Amygdala (tissue), 56 donors: ENCODE measurements at places on chromosomes 3 and 15.

DNA sequence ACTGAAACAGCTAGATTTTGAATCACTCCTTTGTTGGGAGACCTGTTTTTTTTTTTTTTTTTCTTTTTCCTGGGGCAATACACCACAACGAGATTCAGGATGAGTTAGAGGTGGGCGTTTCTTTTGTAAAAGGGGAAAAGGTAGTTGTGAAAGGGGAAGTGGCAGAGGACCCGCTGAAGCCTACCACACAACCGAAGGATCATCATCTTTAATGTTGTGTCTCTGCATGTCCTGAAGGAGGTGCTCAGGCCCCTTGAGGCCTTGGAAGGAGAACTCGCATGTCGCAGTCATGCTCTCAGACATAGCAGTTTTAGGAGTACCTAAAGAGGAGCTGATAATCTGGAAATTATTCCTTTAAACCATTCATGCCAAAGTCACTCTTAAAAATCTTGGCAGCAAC, 137.9 kb upstream of the LRIG1 start:
- no peak for DNase-seq

- DNase-seq: no peak
Measured at GRCh38 chr3:179760944-179761343, 108.1 kb downstream of the USP13 start.

DNA sequence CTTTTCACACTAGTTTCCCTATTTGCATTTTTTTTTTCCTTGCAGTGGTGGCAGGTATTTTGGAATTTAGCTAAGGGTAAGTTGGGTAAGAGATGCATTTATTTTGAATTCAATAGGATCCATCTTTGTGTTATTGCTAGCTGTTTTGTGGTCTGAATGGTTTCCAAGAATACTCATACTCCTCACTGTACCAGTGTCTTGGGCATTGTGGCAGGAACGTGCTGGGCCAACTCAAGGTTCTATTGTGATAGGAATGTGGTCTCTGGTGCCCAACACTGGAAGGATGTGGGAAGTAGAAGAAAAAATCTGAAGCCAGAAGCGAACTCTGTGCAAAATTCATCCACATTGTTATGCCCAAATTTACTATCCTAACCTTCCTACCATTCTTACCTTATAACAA, 135.6 kb downstream of the RBMS3 start:
- DNase-seq: no peak

DNA sequence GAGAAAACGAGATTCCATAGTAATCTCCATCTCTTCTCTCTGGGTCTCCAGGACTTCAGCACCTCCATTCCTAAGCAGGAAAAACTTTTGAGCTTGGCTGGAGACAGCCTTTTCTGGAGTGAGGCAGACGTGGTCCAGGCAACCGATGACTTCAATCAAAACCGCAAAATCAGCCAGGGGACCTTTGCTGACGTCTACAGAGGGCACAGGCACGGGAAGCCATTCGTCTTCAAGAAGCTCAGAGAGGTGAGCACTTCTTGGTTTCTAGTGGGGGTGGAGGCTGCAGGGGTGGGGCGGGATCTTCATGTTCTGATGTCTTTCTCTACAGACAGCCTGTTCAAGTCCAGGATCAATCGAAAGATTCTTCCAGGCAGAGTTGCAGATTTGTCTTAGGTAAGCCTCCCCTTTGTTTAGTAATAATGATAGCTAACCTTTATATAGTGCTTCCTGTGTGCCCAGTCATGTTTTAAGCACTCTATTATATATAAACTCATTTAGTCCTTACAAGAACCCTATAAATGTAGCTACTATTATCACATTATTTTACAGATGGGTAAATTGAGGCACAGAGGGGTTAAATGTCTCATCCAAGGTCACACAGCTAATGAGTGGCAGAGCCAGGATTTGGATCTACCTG, 35.0 kb upstream of the TATDN2 start:
- no peak for DNase-seq

DNA sequence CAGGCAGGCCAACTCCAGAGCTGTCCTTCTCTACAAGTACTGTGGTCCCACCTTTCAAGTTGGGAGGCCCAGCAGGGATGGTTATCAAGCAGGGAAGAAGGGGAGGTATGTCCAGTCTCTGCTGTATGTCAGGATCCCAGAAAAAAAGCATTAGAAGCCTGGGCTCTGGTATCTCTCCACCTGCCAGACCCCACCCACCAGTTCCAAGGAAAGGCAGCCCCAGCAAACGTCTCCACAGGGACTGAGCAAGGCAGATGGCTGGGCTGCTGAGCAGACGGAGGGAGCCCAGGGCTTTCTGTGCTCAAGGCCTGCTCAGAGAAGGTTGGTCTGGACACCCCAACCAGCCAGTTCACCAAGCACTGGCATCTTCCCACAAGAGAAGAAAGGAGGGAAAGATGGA, 287.8 kb downstream of the XXYLT1 start:
- no peak for DNase-seq

- DNase-seq: no peak
Measured at GRCh38 chr3:132261506-132261905, 55.7 kb upstream of the ACP3 start.

DNA sequence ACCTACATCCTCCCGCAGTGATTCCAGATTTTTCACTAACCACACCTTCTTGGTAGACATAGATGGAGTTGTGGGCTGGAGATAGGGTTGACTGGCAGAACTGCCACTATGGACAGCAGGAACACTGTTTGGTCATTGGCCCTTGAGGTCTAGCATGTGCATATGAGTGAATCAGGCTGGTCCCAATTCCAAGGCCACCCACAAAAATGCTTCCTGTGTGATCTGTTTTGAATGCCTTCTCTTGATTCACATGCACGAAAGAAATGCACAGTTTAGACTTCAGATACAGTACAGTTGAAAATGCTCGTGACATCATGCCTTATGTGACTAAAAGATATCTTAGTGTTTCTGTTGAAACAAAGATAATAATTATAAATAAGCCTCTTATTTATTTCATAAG, 285.8 kb upstream of the SEMA6D start:
- DNase-seq: no peak

DNA sequence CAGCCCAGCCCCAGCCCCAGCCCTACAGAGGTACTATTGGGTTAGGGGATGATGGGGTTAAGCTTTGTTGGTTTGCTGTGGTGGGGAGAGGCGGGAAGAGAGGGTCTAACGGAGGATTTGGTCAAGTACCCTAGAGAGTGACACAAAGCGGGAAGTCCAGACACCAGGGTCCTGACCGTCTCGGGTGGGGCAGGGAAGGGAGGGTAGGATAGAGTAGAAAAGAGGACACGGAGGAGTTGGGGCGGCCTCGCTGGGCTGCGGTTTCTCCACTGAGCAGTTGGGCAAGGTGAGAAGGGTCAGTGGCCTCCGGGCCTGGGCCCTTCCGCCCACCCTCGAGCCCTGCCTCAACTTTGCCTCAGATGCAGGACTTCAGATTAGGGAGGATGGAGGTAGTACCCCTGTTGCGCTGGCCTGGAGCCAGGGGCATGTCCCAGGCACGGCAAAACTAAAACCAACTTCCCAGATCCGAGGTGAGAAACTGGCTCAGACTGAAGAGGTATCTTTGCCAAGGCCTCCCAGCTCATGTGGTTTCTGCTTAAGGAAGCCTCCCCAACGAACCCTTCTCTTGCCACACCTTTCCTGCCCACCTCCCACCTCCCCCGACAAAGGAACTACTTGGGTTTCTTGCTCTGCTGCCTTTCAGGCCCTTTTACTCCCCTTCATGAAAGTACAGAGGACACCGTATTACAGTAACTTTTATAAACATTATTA, 551 bp downstream of the PML start:
- DNase-seq: no peak

- no peak for DNase-seq
Measured at GRCh38 chr15:78567531-78567930, 2.2 kb downstream of the CHRNA5 start.

GRCh38 chr3:127835993-127836882, 13.9 kb upstream of the MGLL start:
- DNase-seq: no peak

- no peak for DNase-seq
Measured at GRCh38 chr3:9033867-9034266, 70.6 kb upstream of the RAD18 start.

- no peak for DNase-seq
Measured at GRCh38 chr15:47820747-47821319, 103.5 kb downstream of the SEMA6D start.

DNA sequence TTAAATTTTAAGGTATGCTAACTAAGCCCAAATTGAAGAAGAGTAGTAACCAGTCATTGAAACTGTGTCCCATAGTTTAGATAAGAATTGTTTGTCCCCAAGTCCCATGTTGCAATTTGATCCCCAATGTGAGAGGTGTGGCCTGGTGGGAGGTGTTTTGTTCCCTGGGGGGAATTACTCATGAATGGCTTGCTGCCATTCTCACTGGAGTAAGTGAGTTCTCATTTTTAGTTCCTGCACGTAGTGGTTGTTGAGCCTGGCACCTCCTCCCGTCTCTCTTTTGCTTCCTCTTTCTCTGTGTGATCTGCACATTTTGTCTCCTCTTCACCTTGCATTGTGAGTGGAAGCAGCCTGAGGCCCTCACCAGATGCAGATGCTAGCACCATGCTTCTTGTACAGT, 1271.0 kb downstream of the NSUN3 start:
- DNase-seq: no peak

- DNase-seq: no peak
Measured at GRCh38 chr3:106175276-106175675, 306.5 kb upstream of the CBLB start.

DNA sequence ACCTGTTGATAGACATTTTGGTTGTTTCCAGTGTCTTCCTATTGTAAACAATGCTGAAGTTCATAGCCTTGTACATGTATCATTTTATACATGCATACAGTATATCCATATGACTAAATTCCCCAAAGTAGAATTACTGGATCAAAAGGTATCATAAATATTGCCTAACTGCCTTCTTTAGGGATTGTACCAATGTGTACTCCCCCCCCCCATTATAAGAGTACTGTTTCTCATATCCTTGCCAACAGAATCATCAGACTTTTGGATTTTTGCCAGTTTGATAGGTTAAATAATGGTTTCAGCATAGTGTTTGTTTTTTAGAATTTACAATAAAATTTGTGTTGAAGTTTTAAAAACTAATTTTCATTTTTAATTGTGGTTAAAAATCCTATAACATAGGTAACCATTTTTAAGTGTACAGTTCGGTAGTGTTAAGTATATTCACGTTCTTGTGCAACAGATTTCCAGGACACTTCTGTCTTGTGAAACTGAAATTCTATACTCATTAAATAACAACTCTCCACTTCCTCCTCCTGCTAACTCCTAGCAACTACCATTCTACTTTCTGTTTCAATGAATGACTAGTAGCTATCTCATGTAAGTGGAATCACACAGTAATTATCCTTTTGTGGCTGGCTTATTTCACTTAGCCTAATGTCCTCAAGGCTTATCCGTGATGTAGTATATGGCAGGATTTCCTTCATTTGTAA, 30.8 kb upstream of the MAP3K13 start:
- no peak for DNase-seq

- DNase-seq: no peak
Measured at GRCh38 chr3:47594792-47595191, 16.1 kb upstream of the CSPG5 start.

DNA sequence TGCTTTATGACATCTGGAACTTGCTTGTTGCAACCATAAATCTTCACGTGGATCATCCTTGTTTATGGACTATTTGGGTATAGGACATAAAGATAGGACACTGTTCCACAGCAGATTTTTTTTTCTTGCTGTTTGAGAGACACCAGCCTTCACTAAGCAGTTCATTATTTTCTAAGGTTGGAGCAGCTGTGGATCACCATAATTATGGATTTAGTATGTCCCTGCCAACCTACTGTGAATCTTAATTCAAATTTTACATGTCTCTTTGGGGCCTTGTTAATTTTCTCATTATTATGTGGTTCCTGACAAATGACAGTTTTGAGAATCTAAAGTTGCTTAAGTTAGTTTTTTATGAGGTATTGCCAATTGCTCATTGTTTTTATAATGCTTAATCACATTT, 161.2 kb downstream of the B3GALNT1 start:
- DNase-seq: no peak

- peak; percentile 47 for DNase-seq
Measured at GRCh38 chr3:175477651-175478224, 618.6 kb downstream of the NAALADL2 start.

- no peak for DNase-seq
Measured at GRCh38 chr15:70274255-70274880, 176.7 kb upstream of the TLE3 start.

DNA sequence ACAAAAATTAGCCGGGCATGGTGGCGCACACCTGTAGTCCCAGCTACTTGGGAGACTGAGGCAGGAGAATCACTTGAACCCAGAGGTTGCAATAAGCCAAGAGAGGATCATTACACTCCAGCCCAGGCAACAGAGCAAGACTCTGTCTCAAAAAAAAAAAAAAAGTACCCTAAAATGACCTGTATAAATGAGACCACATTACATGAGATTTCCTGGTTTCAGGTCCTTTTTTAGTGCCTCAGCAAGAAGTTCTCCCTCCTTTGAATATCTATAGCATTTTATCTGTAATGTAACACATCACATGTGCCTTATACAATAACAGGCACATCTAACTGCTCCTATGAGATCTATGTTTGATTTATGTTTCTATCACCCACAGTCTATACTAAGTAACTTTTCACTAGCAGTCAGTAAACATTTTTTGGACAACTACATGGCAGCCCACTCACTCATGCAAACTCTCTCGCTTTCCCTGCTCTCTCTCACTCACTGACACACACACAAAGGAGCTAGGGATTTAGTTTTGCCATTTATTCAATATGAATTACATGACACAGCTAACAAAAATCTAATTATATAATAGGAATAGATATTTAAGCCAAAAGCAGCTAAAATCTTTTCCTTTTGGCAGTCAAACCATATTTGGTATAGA, 34.1 kb downstream of the ADAM10 start:
- no peak for DNase-seq

DNA sequence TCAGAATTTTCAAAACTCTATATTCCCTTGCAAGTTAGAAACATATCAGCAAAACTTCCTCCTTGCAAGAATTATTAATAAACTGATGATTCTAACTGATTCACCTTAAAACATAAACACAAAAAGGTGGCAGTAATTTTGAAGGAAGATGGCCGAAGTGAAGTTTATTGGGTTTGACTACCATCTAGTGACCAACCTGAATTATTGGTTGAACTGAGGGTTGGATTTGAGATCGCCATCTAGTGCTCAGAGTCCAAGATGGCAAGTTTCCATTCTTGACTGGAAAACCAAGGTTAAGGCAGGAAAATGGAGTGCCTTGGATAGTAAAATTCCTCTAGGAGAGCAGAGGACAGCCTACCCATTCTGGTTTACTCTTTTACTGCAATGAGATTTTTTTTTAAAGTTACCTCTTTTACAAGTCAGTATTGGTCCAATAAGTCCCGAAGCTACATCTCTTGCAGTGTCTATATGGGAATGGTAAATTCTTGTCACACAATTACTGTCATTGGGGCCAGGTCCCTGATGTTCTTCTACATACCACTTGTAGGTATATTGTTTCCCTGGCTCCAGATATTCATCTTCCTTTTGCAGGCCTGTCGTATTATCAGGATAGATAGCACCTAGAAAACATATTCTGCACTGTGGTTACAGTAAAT, 51.6 kb upstream of the CP start:
- DNase-seq: no peak

- DNase-seq: no peak
Measured at GRCh38 chr15:50127255-50127777, 8.3 kb upstream of the ATP8B4 start.
